ENCODE measurements at places on chromosomes 1 and 21. TPM values are rescaled to one million over a fixed set of nuclear protein-coding genes. Genes with fewer than 3 reads are reported as not detected.

Gene TDRD10
- total RNA-seq: not detected

Gene ADORA1
- not detected for total RNA-seq

Gene HTR1D
- total RNA-seq: not detected

Gene PROX1
- total RNA-seq: not detected

Gene S100A8
- not detected for total RNA-seq

Gene SAMD11
- not detected for total RNA-seq

Gene CELA3A
- total RNA-seq: not detected

Measured in activated naive CD8-positive, alpha-beta T cell treated with anti-CD3 and anti-CD28 coated beads for 36 hours (primary cell).